ENCODE measurements at places on chromosomes 6 and 20. TPM values are rescaled to one million over a fixed set of nuclear protein-coding genes. Genes with fewer than 3 reads are reported as not detected.

The FITM2 gene
- 1.2 TPM for total RNA-seq

The TCP11 gene
- total RNA-seq = not detected

The LY6G6D gene
- not detected for total RNA-seq

The EBF4 gene
- 24.3 TPM for total RNA-seq

The SPAG4 gene
- total RNA-seq = 2.1 TPM

- no peak for DNase-seq
- no peaks in the 10 kb centered on the region for H3K27me3 ChIP-seq
Measured at GRCh38 chr6:100371591-100371990, 93.1 kb downstream of the SIM1 start.

DNA sequence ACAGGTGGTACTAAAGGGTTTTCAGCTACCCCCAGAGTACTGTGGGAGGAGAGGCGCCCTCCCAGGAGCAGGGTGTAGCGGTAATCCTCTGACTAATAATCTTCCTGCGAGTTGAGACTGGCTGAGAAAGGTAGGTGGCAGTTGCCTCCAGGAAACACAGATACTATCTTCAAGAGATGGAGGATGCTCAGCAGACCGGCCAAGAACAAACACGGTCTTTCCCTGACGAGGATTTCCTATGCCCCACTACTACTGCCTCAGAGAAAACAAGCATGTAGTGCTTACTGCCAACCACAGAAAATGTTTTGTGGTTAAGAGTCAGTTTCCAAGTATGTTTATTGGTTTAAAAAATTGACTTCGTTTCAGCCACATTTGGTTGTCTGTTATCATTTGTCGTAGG is 26.8 kb downstream of the C6orf89 start:
- H3K27me3 ChIP-seq = no peaks in the 10 kb centered on the region
- no peaks in the 10 kb centered on the region for H3K36me3 ChIP-seq
- no peak overlapping the region for H3K4me3 ChIP-seq

GRCh38 chr6:111984081-111984480 is 69.8 kb upstream of the CCN6 start:
- no peak for DNase-seq
- H3K4me3 ChIP-seq = no peak overlapping the region

DNA sequence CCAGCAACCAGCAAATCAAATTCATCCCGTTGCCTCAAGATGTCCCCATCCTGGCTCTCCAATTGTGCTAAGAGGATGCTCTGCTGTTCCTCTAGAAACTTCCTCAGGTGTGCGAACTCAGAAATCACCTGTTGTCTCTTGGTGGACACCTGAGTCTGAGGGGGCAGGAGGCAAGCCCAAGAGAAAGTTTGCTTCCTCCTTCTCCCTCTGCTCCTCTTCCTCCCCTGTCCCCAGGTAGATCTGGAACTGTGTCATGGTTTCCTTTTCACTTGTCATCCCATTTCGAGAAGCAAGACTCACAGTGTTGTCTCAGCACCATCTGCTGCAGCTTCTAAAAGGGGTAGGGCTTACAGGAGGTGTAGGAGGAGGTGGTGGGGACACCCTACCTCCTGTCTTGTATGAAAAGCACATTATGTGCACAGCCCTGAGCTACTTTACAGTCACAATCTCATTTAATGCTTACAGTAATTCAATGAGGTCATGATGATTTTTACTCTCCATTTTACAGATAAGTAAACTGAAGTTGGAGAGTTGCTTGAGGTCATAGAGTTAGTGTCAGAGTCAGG is 2.5 kb downstream of the TRIM10 start:
- H3K4me1 ChIP-seq = no peaks in the 10 kb centered on the region
- H3K27me3 ChIP-seq = peaks cover 4% of the 10 kb centered on the region
- H3K36me3 ChIP-seq = no peaks in the 10 kb centered on the region
- DNase-seq = no peak
- H3K27ac ChIP-seq = no peak overlapping the region

DNA sequence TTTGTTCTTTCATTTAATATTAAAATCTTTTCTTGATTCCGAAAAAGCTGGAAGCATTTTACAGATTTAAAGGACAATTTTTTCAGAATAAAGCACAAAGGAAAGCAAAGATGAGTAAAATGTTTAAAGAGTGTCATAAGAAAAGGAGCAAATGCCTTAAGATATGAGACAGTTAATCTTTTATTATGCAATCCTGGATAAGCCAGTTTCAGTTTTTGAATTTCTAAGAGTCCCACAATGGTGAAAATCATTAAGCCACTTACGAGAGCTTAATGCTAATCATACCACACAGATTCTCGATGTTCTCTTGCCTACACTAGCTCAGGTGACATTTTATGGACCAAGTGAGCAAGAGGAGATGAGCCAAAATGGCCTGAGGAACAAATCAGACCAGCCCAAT is 103.7 kb upstream of the RNF217 start:
- no peaks in the 10 kb centered on the region for H3K27me3 ChIP-seq
- H3K4me1 ChIP-seq = no peaks in the 10 kb centered on the region
- no peak overlapping the region for H3K27ac ChIP-seq
- no peaks in the 10 kb centered on the region for H3K36me3 ChIP-seq

Data from uterus (tissue), 4 donors.